ENCODE measurements at places on chromosomes 11 and 22.
A peak's percentile ranks its signal among the peaks of the same experiment; 100 is the strongest.

DNA sequence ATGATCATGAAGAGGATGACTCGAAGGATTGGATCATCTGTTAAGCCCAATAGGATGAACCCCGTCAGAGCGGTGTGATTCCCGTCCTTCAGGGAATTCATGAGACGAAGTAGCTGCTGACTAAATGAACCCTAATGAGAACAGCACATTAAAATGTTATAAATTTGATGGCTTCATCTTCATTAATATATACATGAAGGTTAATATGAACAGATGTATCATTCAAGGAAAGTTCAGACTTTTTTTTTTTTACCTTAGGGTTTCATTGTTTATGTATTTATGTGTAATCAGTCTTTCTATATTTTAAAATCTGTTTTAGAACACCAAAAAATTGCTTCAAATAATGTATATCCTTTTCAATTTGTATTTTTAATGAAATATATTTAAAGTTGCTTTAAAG, at the start of gene OR5P2:
OR5P2 (minus strand) TSS at position 101 of the 400 bp plus-strand sequence; CDS start at position 101, 0 bp downstream.
- no peak for DNase-seq

DNA sequence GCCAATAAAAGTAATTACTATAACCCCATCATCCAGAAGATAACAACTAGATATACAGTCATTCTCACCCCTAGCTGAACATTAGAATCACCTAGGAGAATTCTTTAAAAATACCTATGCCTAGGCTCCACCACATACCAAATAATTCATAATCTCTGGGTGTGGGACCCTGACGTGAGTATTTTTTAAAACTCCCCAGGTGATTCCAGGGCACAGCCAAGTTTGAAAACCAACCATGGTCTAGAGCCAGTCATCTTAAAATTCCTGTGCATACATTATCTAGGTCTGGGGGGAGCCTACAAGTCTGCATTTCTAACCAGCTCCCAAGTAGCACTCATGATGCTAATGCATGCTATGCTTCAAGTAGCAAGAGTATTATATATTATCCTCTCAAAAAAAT, 281.0 kb upstream of the MTNR1B start:
- DNase-seq = no peak

DNA sequence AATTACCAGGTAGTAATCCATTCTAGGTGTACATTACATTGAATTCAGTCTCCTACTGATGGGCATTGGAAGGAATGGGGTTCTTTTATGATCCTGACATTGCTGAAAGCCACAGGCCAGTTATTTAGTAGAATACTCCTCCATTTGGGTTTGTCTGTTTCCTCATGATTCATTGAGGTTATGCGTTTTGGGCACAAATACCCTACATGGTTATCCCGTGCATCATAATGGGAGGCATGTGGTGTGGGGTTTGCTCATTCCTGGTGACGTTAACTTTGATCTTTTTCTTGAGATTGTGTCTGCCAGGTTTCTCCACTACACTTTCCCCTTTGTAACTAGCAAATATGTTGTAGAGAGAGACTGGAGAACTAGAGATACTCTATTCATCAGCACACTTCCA, 5.5 kb downstream of the FOLR3 start:
- DNase-seq = peak; percentile 94

- no peak for DNase-seq
These were observed 3.6 kb upstream of the SSTR3 start for GRCh38 chr22:37215890-37216289.

GRCh38 chr11:57792870-57793269, 31.3 kb downstream of the CTNND1 start:
- no peak for DNase-seq

DNA sequence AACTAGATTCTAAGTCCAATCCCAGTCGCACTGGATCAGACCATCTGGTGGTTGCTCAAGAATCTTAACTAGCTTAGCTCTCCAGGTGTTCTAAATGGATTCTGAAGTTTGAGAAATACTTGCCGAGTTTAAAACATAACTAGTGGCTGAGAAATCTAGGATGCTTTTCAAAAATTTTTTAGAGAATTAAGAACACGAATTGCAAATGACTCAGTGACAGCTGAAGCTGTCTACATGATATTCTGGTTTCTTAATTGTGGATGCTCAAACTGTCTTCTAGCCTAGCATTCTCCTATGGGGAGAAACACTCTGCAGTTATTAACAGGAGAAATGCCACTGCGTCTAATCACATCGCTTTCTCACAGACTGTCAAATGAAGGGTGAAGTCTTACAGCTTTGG, 20.2 kb upstream of the TP53AIP1 start:
- no peak for DNase-seq

- no peak for DNase-seq
These were observed 153.6 kb downstream of the SNX19 start for GRCh38 chr11:130762638-130763037.

GRCh38 chr11:37916331-37916730, 1318.3 kb upstream of the RAG2 start:
- DNase-seq = peak; percentile 12

- no peak for DNase-seq
These were observed 23.4 kb downstream of the HPS4 start for GRCh38 chr22:26460202-26460601.

- DNase-seq = no peak
These were observed 41.9 kb downstream of the BID start for GRCh38 chr22:17732251-17732854.

GRCh38 chr11:87265132-87265531, 227.4 kb downstream of the TMEM135 start:
- DNase-seq = peak; percentile 54

GRCh38 chr11:5257296-5257695, 2.7 kb upstream of the HBG2 start:
- DNase-seq = no peak

- no peak for DNase-seq
These were observed 581.9 kb downstream of the SOX6 start for GRCh38 chr11:15774388-15774939.

DNA sequence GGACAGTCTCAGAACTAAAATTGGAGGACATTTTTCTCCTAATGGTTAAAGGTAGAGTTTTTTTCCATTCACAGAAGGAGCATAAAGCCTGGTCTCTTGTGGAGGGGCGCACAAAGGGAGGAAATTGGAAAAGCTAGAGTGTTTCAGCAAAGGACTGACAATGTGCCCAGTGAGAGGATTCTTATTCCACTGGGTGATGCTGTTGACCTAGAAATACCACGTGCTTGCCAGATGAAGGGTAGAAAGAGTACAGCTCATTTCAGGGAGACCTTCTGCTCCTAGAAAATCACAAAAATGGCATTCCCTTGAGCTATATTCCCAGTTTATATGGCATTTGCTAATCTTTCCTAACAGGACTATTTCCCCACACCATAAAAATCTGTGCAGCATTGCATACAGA, 21.1 kb downstream of the MS4A6E start:
- DNase-seq = no peak

DNA sequence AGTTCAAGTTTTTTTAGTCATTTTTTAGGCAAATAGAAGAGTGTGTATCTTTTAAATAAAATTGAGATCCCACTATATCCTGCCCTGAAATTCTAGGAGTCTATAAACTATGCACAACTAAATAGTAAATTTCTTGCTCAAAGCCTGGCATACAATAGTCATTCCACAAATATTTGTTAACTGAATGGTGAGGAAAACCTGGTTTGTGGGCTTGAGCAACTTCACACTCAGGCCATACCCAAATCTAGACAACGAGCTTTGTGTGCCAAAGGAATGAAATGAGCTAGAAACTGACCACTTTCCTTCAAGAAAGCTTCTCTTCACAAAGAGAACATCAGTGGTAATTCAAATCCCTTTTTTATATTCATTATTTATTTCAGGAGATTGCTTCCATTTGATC, 39.6 kb upstream of the AMOTL1 start:
- DNase-seq = peak; percentile 44

GRCh38 chr11:61141601-61142028, 19.6 kb downstream of the VPS37C start:
- no peak for DNase-seq

DNA sequence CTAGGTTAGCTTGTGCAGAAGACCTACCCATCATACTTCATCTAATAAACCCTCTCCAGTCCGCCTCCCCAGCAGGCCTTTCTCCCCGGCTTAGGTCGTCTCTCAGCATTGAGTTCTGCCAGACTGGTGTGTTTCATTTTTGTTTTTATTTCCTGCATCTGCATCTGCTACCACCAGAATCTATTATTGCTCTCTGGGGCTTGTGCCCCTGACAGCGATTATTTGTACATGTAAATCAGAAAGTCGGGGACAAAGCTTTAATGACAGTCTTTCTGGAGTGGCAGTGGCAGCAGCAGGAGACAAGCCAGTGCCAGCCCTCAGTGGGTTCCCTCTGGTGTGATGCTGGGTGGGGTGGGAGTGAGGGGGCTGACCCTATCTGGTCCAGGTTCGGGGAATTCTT, 127.5 kb downstream of the PKNOX2 start:
- DNase-seq = no peak

- DNase-seq = no peak
These were observed 31.3 kb downstream of the DAGLA start for GRCh38 chr11:61711498-61711897.

GRCh38 chr22:30826670-30827355, 132.1 kb downstream of the OSBP2 start:
- no peak for DNase-seq

DNA sequence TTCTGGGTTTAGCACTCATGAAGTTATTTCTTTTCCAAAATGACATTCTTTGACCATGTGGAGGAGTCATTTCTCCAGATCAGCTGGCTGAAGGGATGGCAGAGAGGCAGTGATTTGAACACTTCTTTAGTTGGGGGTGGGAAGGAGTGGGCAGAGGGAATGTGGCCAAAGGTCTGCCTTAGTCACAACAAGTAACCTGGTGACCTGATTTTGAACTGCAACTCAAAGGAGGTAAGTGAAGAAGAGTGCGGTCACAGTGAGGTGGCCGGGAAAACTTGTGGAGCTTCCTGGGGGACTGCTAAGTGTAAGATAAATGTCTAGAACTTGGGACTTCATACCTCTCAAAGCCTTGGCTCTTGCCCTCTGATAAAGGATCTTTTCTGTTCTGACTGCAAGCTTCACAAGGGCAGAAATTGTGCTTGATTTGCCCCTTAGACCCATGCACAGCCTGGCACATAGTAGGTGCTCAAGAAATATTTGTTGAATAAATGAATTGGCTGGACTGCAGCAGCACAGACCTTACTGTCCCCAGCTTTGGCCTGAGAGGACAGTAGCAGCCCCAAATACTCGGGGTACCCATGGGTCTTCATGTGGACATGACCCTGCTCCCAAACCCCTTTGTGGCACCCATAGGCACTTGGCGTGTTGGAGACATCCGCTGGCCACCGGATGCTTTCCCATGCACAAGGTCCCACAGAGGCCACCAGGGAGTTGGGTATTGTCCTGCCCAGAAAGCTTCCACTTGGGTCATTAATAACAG, 99.0 kb upstream of the ALX4 start:
- no peak for DNase-seq

- peak; percentile 80 for DNase-seq
These were observed 2.0 kb downstream of the HEPN1 start for GRCh38 chr11:124920870-124921609.

DNA sequence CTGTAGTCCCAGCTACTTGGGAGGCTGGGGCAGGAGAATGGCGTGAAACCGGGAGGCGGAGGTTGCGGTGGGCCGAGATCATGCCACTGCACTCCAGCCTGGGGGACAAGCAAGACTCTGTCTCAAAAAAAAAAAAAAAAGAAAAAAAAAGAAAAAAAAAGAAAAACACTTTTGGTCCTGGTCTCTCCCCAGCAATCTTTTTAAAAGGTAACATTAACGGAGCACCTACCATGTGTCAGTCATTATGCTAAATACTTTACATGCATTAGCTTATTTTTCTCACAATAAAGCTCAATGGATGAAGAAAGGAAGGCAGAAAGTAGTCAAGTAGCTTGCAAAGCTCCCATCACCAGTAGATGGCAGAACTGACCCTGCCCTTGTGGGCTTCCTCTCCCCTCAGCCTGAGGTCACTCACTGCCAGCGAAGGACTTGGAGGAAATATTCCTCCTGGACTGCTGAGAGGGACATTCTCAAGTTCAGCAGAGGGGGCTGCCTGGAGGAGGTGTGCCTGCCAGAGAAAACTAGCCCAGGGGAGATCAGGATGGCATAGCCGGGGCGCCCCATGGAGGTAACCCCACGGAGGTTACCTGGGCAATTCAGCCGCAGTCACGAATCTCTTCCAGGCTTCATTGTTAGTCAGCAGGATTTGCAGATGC, 15.5 kb downstream of the APOL3 start:
- peak; percentile 69 for DNase-seq

GRCh38 chr11:96357794-96358193, 14.8 kb upstream of the MAML2 start:
- DNase-seq = no peak

- DNase-seq = peak; percentile 72
These were observed at the start of gene QSER1 for GRCh38 chr11:32892355-32893092. TSS of gene QSER1 (plus strand) at chr11:32892811. CDS start at chr11:32893126, 315 bp downstream.

DNA sequence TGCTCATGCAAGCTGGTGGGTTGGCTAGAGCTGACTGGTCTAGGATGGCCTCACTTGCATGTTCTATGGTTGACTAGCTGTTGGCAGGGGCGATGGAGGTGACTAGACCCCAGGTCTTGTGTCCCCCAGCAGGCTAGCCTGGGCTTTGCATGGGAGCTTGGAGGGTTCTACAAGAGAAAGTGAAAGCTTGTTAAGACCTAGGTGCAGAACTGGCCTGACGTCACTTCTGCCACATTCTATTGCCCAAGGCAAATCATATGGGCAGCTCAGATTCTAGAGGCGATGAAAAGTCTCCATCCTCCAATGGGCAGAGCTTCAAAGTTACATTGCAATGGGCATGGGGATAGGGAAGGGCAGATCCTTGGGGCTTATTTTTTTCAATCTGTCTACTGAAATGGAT, 170.9 kb downstream of the MIAT start:
- no peak for DNase-seq

DNA sequence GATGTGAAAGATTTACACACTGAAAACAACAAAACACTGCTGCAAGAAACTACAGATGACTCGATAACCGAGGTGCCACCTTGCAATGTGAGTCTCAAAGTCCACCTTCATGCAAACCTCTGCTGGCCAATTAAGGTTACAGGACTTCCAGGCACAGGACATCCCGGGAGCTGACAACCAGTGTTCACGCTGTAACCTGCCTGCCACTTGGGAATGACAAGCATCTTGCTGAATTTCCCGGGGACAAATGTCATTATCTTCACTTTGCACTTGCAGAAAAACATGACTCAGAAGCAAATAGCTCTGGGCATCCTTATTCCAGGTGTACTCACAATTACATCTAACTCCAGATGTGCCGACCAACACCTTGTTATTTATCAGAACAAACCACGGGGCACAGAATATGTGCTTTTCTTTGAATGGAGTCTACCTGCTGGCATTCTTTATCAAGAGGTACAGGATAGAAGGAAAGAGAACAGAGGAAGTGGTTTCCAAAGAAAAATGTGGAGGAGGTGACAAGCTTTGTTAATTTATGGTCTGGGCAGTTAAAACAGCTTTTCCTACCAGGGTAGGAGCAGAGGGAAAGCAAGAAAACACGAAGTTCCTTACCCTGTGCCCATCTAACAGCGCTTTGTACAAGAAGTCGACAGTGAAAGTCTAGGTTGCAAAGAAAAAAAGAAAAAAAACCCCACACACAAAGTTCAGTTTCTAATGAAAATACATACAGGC, 72.3 kb downstream of the SHANK2 start:
- no peak for DNase-seq

Measured in fibroblast of skin of right biceps (primary cell).